ENCODE measurements at places on chromosomes 12 and 14.

DNA sequence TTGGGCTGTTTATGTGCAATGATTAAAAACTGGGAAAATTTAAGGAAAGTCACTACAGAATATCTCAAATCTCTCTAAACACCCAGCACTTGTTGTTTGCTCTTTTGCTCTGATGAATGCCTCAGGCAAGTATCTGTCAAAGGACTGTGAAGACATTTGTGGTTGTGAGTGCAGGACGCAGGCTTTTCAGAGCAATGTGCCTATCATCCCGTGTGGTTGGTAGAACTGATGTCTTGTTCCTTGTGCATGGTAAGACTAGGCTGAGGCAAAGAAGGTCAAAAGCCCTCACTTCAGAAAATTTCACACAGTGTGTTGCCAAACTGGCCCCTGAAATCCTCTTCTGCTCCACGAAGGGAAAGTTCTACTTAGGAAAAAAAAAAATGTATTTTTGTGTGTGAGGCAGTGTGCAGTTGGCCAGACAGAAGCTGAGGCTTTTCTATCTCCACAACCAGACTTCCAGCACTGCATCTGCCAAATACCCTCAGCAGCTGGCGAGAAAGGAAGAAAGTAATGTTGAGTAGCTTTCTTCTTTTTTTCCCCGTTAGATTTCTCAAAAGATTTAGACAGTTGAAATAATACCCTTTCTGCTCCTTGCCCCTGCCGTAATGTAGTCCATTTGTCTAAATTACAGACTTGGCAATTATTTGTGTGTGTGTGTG is 1103.1 kb downstream of the VRK1 start:
- DNase-seq = no peak

DNA sequence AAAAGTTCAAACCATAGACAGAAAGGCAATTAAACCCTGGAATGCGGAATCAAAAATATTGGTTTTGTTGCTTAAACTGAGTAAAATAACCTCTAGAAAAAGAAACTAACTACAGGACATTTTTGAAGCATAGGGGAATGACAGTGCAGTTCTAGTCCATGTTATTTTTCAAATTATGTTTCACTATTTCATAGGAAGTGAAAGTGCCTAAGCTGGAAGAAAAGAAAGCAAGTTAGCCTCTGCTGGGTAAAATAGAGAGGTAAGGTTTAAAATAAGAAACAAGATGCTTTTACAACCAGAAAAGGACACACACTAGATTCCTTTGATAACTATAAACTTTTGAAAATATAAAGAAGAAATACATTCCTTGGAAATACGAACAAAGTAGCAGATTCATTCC is 1.1 kb downstream of the CLECL1 start:
- no peak for DNase-seq

DNA sequence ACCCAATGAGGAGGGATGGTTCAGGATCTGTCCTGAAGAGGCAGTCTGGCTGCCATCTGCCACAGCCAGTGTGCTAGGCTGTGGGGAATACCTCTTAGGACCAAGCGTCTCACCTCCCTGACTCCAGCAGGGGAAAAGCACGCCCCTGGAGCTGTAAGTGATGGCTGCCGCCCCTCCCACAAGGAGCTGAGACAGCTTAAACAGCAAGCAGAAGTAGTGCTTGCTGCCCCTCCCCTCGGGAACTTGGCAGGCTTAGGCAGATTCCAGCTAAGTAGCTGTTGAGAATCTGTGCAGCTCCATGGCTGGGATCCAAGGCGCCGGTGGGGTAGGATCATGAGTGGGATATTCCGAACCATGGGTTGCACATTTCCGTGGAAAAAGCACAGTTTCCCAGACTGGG is 360.4 kb upstream of the MDGA2 start:
- DNase-seq = no peak

DNA sequence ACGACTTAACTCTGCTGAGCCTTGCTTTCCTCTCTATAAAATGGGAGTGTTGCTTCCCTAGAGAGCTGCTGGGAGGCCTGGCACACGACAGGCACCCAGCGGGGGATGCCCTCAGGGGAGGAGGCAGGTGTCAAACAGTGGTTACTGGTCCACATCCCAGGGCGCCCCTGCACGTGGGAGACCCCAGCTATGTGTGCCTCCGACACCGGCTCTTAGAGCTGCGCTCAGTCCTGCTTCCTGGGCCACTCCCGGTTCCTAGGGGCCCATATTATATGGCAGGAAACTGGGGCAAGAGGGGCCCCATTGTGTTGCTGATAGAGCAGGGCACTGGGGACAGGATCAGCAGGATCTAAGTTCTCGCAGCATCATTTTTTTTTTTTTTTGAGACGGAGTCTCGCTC is 47.3 kb downstream of the CHGA start:
- no peak for DNase-seq

DNA sequence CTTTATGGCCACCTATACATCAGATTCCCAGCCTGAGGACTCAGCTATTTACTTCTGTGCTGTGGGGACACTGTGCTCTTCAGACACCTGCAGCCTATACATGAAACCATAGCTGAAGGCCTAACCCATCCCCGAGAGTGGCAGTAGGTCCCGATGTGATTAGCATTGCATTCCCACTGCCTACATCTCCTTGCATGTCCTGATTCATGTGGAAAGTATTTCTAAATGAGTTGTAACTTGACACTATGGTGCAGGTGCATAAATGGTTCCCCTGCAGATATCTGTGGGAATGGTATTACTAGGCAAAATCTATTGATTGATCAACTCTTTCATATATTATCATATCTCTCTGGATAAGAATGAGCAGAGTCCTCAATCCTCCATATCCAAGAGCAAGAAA is 433.5 kb downstream of the DAD1 start:
- no peak for DNase-seq
